ENCODE measurements at places on chromosomes 1 and 21.

- DNase-seq: no peak
Observed at GRCh38 chr1:109826930-109827349, 63.2 kb upstream of the EPS8L3 start.

DNA sequence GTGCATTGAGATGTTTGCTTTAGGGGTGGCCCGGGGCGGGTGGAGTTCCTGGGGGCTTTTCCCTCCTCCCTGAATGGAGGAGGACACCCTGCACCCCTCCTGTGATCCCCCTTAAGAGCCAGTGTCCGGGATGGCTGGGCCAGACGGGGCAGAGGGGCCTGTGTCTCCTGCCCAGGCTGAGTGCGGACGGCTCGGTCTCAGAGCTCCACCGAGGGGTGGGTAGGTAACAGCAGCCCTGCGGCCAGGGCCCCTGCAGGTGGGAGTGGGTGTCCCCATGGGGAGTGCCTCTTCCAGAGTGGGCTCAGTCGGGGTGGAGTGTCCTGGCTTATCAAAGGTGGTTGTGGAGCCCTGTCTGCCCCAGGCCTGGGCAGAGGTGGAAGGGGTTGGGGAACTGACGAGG lies 23.1 kb downstream of the TP73 start:
- DNase-seq: no peak

- no peak for DNase-seq
Observed at GRCh38 chr1:180053594-180054567, 99.3 kb downstream of the CEP350 start.

GRCh38 chr21:20997636-20998455 lies at the start of gene NCAM2:
TSS of gene NCAM2 (plus strand) at chr21:20998409.
- DNase-seq: peak; percentile 33

DNA sequence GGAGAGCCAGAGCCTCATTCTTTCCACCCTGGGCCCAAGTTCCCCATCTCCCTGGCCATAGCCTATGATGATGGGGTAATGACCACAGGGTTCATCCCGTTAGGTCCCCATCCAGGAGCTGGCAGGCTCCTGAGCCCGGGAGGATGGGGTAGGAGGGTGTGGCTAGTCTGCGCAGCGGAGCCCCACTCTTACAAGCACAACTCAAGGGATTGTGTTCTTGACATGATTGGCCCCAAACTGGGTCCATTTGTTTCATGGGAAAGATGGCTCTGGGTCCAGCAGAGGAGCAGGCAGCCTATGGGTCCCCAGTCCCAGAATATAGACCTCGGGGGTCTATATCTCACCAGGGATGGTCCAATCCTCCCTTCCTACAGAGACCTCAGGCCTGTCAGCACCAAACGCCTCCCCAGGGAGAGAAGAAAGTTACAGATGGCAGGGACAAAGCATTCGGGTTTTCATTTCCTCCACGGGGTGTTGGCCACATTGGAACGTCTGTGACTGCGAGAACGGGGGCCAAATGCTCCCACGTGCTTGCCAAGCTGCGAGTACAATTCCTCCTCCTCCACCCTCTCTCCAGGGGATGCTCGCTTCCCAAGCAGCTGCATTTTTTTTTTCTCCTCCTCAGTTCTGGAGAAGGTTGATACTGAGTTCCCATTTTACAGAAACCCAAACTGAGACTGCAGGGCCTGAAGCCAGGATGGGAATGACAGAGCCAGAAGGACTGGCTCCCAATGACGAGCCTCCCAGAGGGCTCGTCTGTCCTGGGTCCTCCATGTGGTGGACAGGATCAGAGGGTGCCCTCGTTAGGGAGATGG lies 71.0 kb downstream of the DHRS3 start:
- DNase-seq: no peak

DNA sequence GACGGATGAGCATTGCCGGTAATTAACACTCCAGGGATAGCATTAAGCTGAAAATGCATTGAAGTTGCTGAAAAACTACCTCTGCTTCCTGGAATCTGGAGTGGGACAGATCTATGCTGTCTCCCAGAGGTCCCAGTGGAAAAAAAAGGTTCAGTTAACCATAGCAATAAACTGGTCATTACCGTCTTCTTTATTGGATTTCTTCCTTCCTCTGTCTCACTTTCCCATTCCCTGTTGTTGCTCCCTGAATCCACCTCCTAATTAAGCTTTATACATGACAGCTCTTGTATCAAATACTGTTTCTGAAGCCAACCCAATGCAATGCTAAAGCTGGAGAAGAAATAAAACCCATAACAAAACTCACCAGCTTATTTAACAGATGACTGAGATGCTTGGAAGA lies 1805.9 kb downstream of the NCAM2 start:
- DNase-seq: no peak

GRCh38 chr1:109650609-109651008 lies 5.3 kb upstream of the GSTM4 start:
- no peak for DNase-seq

DNA sequence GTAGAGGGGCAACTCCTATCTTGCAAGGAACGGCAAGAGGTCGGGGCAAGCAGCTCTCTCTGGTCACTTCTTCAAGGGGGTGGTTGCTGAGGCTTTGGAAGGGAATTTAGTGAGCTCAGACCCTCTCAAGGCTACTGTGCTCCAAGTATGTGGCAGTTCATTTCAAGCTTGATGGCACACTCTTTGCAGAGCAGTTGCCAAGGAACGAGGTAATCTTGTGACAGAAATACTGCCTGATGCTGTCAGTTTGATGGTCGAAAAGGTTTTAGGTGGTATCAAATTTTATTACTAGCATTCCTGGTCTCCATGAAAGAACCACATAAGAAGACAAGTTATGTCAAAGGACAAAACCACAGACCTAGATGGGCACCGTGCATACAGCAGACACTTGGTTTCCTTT lies 13.1 kb downstream of the CFAP298 start:
- no peak for DNase-seq

DNA sequence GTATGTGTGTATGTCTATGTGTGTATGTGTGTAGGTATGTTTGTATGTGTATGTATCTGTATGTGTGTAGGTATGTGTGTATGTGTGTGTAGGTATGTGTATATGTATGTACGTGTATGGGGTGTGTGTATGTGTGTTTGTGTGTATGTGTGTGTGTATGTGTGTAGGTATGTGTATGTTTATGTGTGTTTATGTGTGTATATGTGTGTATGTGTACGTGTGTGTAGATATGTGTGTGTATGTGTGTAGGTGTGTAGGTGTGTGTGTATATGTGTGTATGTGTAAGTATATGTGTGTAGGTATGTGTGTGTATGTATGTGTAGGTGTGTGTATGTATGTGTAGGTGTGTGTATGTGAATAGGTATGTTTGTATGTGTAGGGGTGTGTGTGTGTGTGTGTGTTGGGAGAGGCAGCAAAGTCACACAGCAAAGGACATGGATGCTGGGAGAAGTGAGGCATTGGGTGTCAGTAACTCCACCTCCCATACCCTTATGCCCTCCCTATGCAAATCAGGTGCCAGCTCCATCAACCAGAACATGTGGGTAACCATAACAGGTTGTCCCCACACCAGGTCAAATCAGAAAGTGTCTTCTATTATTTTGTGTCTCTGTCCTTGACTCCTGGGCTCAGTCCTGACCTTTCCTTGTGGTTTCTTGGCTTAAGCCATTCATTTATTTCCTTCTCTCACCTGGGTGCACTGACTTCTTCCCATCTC lies 15.0 kb upstream of the KCNAB2 start:
- no peak for DNase-seq

DNA sequence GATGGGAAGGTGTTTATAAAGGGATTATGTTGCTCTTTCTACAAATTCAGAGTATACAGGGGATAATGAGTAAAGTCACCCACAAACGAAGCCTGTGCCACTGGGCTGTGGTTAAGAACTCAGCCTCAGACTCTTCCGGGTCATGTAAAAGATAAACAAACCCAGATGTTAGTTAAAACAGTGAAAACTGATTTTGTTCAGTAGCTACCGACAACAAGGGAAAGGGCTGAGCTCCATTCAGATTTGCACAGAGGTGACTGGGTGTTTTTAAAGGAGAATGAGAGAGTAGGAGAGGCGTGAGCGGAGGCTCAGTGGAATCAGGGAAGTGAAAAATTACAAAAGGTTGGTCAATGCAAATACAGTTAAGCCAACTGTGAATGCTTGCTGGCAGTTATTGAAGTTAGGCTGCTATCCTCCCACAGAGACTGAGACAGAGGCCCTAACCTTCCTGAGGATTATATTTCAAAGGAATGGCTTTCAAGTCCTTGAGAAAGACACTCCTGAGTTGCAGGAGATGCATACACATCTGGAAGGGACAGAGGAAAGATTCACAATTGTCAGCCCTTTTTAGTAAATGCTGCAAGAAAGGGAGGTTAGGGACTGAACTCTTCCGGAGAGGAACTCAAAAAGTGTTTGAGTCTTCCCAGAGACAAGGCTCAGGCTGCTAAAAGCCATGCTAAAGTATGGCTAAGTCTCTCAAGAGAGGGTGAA lies 29.9 kb upstream of the SAMD13 start:
- no peak for DNase-seq

- DNase-seq: no peak
Observed at GRCh38 chr1:50139339-50140181, 30.8 kb downstream of the ELAVL4 start.

- DNase-seq: no peak
Observed at GRCh38 chr1:82879701-82880305, 1079.1 kb downstream of the ADGRL2 start.

DNA sequence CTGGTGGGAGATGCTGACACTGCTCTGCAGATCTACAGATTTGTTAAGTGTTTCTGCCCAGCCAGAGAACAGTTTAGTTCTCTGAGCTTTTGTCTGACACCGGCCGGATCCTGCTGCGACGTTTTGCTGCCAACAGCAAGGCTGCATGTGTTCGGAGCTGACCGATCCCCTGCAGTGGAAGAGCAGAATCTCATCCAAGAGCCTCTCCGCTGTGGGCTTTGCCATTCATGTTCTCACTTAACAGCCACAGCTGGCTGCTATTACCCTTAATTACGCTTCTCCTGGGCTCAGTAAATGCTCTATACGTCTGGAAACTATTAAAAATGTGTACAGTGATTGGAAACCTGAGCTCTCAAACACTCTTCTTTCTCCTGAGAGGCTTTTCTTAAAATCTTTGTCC lies 105.3 kb downstream of the BCAR3 start:
- no peak for DNase-seq

DNA sequence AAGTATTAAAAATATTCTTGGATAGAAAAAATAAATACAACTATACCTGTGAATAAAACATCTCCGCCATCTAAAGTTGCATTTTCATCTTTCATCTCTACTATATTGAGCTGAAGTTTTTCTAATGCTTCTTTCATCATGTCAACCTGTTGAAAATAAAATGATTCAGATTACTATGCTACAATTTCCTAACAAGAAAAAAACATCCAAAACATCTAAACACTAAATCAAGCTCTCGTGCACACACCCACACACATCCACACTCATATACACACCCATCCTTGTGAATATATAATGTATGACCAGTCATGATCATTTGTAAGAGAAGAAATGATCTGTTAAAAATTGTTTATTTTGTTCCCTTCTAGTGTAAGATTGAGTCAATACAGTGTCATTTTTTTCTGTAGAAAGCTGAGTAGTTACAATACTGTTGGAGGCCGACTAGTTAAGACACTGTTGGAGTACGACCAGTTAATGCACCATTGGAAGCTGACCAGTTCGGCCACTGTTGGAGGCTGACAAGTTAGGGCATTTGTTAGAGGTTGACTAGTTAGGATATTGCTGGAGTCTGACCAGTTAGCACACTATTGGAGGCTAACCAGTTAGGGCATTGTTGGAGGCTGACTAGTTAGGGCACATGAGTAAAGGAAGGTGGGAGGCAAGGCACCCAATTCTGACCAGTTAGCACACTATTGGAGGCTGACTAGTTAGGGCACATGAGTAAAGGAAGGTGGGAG lies 82.4 kb upstream of the BCL10 start:
- DNase-seq: no peak
